ENCODE measurements at places on chromosomes 5 and 9.

DNA sequence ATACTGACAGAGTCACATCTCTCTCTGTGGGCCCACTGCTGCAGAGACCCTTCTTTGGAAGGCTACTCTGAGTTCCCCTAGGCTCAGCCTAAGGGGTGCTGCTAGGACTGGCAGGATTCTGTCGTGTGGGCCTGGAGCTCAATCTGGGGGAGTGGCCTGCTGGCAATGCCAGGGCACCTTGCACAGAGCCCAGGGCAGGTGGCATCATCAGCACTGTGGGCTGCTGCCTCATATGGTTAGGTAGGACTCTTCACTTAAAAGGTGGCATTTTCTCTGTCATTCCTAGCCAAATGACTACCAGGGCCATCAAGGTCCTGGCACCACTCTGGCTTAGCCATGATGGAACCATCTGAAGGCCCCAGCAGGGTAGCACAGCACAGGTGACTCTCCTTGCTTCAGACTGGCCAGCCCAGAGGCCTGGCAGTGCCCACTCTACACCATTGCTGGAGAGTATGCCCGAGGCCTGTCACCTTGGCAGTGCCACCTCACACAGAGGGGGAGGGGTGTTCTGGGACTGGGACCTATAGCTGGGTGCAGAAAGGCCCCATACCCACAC is 21.9 kb downstream of the PITX1 start:
- no peak for DNase-seq

DNA sequence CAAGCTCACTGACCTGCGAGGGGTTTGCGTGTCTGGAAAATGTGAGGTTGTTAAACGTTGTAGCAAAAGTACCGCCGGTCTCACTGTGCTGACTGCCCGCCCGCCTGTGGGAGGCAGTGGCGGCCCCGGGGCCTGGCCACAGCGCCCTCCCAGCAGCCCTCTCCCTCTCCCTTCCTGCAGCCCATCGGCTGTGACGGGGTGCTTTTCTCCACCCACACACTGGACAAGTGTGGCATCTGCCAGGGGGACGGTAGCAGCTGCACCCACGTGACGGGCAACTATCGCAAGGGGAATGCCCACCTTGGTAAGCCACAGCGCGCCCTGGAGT is 6.2 kb downstream of the ADAMTSL2 start:
- DNase-seq: no peak

DNA sequence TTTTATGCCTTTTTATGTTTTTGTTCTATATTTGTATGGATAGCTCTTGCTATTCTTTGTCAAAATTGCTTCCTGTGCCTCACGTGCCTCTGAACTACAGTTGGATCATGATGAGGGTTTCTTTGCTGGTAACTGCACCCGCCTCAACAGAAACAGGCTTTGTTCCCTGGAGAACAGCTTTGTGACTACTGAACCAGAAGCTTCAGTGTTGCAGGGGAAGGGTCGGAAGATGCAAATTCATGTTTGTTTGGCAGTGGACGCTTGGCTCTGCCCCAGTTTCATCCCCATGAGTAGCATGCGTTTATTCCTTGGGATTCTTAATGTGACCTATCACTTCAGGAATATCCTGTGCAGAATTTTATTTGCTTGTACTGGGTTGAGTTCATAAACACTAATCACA is 959.1 kb upstream of the WWC1 start:
- DNase-seq: no peak

GRCh38 chr9:109590966-109591365 is 92.9 kb upstream of the PTPN3 start:
- DNase-seq: no peak

DNA sequence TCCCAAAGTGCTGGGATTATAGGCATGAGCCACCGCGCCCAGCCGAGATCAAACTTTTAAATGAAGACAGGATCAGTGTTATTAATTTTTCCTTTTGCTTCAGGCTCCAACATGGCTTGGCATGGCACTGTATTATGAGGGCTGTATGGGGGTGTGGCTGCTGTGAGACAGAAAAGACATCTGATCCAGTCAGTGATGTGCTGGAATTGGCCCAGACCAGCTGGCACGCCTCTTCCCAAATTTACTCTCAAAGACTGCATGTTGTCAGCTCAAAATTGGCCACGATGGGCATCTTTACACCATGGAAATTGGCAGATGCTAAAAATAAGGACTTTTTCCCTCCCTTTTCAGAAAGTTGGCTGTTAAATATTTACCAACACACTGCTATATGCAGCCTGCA is 12.1 kb upstream of the COL27A1 start:
- DNase-seq: no peak

GRCh38 chr5:3517348-3517747 is 78.3 kb upstream of the IRX1 start:
- DNase-seq: no peak

DNA sequence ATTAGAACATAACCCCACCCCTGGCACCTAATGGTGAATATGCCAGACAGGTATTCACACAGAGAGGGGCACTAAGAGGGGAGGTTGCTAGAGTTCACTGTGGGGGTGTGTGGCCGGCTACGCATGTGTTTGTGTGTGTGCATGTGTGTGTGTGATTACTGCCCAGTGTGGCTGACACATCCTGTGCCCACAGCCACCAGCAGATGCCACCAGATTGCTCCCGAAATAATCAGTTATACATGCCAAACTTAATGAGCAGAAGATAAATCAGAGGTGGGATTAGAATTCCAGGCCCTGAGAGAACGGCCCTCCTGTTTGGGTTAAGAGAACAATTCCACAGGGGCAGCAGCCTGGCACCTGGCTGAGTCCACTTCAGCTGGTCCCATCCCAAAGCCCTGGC is 91.8 kb upstream of the TBCA start:
- no peak for DNase-seq

DNA sequence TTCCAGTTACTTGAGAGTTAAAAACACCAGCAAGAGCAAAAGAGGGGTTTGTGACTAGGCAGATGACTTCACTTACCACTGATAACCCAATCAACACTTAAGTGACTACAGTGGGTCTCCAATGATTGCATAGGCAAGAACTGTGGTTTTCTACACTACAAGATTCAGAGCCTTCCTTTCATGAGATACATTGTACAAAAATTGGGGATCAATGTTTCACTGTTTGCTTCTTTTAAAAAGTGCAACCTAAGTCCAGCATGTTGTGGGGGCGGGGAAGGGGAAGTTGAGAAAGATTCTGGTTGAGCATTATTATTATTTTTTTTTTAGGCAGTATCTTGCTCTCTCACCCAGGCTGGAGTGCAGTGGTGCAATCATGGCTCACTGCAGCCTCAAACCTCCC is 3.6 kb downstream of the IQGAP2 start:
- no peak for DNase-seq

DNA sequence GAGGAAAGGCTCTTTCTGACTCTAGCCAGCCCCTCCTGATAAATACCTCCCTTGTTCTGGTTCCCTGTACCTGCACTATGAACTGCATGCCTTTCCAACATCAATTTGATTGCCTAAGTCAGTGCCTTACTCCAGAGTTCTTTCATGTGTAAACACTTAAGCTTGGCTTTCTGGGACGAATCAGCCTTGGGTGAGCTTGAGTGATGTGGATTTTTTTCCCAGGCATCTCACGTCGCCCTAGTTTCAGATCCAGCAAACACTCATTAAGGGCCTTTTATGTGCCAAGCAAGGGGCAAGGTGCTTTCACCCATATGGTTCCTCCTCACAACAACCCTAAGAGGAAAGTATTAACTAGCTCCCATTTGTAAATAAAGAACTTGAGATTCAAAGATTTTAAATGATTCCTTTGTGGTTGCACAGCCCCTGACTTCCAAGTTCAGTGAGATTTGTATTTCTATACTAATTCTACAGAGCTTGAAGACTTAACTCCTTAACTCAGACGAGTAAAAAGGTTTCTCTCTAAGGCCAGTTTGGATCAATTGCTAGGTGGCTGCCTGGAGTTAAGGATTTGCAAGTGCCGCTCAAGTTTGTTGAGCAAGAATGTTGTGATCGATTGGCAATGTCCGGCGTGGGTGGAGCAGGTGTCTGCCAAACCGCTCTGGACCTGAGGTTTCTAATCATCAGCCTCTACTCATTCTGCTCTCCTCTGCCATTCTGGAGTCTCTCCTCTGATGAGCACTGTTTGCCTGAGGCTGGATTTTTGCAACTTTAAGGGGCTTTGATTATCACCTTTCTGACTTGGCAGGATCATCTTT is 20.2 kb upstream of the TJP2 start:
- no peak for DNase-seq

- DNase-seq: no peak
Measured at GRCh38 chr5:29811914-29812679, 1381.4 kb upstream of the CDH6 start.

GRCh38 chr5:156529892-156530291 is 202.9 kb downstream of the SGCD start:
- no peak for DNase-seq

DNA sequence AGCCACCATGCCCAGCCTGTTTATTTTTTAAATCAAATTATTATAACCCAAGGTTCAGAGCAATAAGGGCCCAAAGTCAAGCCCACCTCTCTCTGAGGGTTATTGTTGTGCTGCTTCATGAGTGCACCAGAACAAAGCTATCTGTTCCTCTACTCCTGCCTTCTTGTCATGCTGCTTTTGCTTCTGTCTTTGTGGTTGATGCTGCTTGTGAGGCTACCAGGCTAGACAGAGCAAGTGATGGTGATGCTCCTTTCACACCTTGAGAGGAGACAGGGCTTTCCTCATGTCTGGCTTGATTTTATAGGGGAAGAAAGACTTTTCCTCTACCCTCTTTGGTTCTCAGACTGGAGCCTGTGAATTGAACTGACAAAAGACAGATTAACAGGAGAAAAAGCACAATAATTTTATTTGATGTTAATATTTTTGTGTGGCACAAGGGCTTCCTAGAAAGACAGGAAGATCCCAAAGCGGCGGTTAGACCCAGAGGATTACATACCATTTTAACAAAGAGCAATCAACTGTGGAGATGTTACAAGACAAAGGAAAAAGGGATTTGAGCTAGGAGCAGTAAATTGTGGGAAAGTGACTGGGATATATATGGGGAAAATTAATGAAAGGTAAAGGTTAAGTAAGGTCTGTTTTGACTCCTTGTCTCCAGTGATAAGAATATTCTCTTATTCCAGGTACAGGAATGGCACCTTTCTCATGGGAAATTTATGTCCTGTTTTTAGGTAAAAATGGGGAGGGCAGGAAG is 4.4 kb upstream of the CD180 start:
- no peak for DNase-seq

- DNase-seq: no peak
Measured at GRCh38 chr9:99752417-99753109, 69.1 kb upstream of the NR4A3 start.

DNA sequence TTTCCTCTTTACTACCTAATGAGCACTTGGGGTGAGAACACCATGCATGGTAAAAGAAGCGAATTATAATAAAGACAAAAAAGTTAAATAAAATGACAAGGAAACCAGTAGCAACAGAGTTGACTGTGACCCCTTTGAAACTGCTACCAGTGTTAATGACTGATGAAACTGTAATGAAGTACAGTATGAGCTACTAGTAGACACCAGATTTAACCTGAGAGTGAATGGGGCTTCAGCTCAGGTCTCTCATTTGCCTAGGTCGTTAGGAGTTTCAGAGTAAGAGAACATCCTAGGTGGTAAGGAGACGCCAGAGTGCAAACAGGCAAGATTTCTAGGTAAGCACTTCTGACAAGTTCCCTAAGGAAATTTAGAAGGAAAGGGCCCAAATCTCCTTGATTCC is 346.4 kb downstream of the BNC2 start:
- DNase-seq: no peak

DNA sequence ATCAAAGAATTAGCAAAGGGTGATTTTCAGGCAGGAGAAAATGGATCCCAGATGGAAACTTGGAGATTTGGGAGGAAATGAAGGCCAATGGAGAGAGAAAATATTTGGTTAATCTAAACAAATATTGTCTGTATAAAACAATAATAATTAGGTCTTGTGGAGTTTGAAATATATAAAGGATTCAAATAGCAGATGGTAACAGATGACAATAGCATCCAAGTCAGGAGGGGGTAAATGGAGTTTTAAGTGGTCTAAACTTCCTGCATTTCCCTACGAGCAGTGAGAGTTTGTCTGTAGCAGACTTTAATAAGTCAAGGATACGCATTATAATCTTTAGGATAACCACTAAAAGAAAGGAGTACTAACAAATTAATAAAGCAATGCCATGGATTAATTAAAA is 49.0 kb upstream of the GGTA1 start:
- DNase-seq: no peak

DNA sequence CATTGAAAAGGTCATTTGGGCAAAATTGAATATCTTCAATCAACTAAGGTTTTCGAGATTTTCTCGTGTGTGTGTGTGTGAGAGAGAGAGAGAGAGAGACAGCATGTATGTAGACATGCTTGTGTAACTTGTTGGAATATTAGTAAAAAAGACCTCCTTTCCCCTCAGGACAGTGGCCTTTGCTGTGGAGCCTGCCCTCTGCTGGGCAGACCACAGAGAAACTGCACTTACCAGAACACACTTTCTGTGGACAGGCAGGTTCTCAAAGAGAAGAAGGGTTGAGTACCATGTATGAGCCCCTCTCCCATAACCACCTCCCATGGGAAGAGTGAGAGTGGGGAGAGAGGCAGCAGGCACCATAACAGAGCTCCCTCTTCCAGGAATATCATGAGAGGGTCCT is 45.6 kb downstream of the CFAP90 start:
- no peak for DNase-seq

DNA sequence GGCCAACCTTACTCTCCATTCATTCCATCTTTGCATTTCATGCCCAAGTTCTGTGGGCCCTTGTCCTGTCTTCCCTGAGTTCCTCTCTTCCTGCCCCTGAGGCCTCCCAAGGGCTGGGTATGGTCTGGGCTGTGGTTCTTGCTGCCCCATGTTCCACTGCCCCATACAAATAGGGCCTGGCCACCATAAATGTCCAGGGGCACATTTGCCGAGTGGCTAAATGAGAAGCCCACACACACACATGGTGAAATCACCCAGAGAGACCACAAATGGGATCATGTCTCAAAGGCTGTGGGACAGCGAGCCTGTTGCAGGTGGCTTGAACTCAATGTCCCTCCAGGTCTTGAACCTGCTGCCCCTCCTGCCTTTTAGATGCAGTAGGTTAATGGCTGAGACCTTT is 1.2 kb downstream of the TIFAB start:
- no peak for DNase-seq
